Foreskin melanocyte (primary cell): ENCODE measurements at places on chromosomes 2 and 18.
A peak's percentile ranks its signal among the peaks of the same experiment; 100 is the strongest.

DNA sequence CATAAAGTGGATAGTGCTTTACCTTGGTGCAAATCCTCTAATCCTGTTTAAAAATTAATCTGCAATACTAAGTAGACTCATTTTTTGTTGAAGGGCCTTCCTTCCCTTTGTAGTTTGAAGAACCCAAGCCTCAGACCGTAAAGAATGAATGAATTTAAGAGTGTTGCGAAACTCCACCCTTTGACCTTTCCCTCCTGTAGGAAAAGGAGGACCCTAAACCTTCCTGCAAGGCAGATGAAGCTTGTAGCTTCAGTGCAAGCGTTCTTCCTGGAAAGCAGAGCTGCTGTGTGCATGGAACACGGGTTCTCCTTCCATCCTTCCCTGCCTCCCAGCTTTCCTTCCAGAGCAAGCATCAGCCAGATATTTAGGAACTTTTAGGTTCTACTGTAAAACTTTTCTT, 1.7 kb downstream of the IMPA2 start:
- no peak for DNase-seq

DNA sequence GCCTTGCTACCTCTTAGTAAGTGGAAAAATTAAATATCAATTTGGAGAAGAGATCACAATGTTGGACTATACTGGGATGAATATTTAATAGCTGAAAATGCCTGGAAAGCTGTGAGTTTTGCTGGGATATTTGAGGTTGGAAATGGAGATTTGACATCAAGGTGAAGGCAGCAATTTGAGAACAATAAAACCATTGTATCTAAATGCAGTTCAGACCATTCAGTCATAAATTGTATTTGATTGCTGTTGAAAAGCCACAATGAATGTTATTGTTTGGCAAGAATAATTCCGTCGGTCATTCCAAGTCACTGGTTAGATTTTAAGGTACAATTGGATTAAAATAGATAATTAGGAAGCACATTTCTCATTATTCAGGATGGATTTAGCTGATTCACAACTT, 325.6 kb downstream of the HRH4 start:
- peak; percentile 5 for DNase-seq

DNA sequence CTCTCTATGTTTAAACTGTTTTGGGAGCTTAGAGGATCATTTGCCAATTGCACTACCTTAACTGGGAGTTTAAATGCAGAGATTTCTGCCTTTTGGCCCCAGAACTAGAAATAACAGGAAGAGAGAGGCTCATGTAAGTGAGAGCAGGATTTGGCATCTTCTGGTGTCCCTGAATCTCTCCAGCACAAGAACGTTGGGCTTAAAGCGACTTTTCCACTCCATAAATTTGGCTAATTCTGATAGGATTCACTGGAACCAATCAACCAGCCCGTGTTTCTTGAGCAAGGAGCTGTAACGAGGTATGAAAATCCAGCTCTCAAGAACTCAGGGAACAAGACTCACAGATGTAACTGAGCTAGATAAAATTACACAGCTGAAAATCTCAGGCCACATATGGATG, 181.0 kb downstream of the C1D start:
- no peak for DNase-seq

DNA sequence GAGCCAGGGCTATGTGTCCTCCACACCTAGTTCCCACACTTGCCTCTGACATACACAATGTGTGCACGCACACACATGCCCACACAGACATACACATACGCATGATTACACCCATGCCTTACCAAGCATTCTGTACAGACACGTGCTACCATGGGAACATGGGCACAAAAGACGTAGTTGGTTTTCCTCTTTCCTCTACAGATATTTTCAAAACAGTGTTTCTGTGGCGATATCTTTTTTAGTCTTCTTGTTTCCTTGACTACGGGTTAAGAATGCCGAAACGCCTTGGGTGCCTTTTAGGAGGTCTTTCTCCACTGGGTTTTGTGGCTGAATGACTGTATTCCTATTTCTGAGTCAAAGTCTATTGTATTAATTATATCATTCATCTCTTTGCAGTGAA, 75.5 kb upstream of the SPTBN1 start:
- DNase-seq = no peak

DNA sequence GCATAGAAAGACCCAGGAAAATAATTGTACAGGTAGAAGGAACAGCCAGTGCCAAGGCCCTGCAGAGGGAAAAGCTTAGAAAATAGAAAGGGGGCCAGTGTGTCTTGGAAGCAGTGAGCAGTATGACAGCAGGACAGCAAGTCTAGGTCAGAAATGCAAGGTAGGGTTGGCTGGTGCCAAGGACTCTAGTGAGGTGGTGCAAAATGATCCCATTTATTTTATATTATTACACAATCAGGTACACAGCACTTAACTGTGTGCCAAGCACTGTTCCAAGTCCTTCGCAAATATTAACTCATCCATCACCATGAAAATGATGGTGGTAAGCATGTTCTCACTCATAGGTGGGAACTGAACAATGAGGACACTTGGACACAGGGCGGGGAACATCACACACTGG, 100.0 kb downstream of the AQP4 start:
- DNase-seq = no peak

DNA sequence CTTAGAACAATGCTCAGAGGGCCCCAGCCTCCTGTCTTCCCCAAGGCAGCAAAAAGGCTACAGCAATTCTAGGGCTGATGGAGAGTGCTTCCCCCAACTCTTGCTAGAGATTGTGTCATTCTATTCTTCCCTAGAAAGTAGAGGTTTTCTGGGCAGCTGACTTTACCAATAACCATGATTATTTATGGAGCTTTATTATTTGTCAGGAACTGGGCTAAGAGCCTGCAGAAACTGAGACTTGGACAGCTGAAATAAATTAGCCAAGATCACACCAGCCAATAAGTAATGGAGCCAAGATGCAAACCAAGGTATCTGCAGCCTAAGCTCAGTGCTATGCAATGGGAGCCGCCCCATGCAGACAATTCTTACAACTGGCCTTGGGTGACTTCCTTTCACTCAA, 84.8 kb downstream of the CCBE1 start:
- no peak for DNase-seq
